Tracheal epithelial cell (primary cell): ENCODE measurements at places on chromosomes 7 and 10. TPM values are rescaled to one million over a fixed set of nuclear protein-coding genes. Genes with fewer than 3 reads are reported as not detected.

GIMAP5 gene
- total RNA-seq, result 0.24 and 0.64 TPM in 2 replicates

DNAJC12 gene
- 0.21 and 1.7 TPM in 2 replicates for total RNA-seq

TRIM73 gene
- 0.24 and 1.3 TPM in 2 replicates for total RNA-seq

BBIP1 gene
- total RNA-seq, result 9.2 and 17.1 TPM in 2 replicates

BCAP29 gene
- 22.4 and 35.9 TPM in 2 replicates for total RNA-seq

RELN gene
- 0.21 and 0.48 TPM in 2 replicates for total RNA-seq

COL13A1 gene
- total RNA-seq, result 0.21 and 0.72 TPM in 2 replicates

FAM24A gene
- not detected in 2 replicates for total RNA-seq

OPN1SW gene
- total RNA-seq, result not detected in 2 replicates

WEE2 gene
- total RNA-seq, result not detected in 2 replicates

MAT1A gene
- under 0.01 TPM in 1 of 2 replicates, not detected in the other for total RNA-seq

CHST15 gene
- total RNA-seq, result 17.3 and 30.8 TPM in 2 replicates

ASAH2 gene
- total RNA-seq, result 0.24 and 0.64 TPM in 2 replicates

TLL2 gene
- total RNA-seq, result 0.85 and 5.3 TPM in 2 replicates
